NCI-H187 treated with DMSO at 0.1 percent for 48 hours (cell line): ENCODE measurements at places on chromosomes 16 and 17.

DNA sequence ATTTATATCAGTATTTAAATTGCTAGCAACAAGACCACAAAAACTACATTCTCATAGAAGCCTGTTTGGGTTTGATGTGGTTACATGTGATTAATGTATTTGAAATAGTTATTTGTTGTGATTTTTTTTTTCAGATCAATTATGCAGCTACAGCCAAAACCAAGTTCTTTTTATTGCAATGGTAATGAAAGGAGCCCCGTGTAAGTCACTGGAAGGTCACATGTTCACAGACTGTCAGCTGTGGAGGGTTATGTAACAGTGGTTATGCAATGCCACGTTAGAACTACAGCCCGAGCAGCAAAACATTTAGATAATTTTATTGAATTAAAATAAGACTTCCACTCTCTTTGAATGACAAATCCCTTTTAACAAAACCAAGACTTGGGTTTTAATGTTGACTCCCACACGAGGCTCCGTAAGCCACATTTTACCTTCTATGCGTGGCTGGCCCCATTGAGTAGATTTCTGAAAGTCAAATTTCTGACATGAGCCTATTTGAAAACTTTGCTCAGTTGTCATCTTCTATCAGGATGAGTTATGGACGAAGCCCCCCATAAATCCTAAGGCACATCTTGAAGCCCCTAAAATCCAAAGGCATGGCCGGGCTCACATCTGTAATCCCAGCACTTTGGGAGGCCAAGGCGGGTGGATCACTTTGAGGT, 41.8 kb upstream of the SEC14L1 start:
- no peak for DNase-seq

DNA sequence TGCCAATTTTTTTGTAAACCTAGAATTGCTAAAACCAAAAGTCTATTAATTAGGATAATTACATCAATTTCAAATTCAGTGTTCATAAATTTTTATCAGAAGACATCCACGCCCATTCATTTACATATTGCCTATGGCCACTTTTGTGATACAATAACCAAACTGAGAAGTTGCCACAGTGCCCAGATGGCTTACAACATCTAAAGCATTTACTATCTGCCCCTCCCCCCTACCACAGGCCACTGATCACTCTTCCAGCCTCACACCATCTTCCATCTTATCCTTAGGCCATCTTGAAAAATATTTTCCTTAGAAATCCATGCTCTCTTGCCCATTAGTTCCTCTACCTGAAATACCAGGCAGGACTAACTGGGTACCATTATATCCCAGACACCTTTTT, 6.3 kb upstream of the PRKAR1A start:
- no peak for DNase-seq

DNA sequence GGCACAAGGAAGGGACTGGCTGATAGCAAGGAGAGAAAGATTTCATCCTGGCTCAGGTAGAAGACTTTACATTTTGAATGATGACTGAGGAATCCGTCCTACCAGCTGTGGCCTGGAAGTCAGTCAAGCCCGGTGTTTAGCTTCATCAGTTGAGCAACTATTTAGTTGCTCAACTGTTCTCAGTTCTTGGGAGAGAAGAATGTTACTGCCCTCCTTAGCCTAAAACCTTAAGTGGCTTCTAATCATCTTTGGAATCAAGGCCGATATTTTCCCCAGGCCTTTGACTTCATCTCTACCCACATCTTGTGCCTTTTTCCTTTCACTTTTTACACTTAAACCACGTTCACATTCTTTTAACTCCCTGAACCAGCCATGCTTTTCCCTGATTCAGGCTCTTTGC, 17.3 kb upstream of the RBL2 start:
- no peak for DNase-seq

GRCh38 chr17:82399041-82399441, 19.1 kb upstream of the HEXD start:
- DNase-seq = no peak

DNA sequence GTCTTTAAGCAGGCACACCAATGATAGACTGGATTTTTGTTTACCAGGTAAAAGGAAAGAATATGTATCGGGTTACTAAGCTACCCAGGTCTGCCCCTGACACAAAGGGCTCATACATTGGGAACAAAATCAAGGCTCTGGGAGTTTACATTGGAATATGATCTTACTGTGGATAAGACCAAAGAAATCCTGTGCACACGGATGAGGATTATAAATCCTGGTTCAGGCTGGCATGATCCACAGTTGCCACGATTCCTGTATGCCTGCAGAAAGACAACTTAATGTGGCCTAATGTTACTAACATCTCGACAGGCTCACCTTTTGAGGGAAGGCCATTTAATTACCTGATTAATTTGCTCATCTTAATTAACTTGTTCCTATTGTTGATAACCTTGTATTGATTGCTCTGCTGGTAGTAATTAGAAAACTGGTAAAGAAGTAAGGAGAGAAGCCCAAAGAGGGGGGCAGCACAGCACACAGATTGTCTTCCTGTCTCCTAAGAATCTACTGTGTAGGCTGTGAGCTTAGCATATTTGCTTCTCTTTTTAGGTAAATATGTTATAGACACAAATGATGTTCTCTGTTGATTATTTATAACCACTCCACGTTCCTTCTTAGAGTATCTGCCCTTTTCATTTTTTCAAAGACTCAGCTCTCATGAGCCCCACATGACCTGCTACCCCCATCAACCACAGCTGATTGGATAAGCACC, 51.0 kb upstream of the TOX3 start:
- peak; percentile 42 for DNase-seq

- DNase-seq = no peak
Measured at GRCh38 chr17:4136373-4136772, 6.5 kb downstream of the ZZEF1 start.

DNA sequence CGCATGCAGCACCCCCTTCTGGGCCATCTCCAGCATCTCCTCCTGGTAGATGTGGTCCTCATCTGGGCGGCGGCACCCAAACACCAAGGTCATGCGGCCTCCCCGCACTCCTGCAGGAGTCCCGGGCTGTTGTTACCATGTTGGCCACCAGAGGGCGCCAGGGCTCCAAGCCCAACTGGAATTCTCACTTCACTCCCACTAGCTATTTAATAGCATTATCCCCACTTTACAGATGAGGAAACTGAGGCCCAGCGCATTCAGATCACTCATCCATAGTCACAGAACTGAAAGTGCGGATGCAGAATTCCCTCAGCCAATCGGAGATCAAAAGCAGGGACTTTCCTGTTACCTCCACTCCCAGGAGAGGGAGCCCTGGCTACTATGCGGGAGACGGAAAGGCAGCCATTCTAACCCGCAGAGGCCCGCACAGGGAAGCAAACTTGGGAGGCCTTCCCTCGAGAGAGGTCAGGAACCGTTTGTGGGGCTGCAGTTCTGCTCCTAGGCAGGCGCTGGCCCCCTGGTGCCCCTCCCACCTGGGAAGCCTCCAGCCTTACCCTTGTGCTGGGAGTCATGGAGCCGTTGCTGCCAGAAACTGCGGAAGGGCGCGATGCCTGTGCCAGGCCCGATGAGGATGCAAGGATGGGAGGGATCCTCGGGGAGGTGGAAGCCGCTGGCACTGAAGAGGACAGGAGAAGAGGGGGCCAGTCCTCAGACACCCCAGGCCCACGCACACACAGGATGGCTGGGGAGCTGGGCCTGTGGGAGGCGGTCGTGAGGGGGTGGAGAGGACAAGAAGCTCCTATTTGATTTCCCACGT, 40.1 kb downstream of the NOS2 start:
- DNase-seq = no peak

DNA sequence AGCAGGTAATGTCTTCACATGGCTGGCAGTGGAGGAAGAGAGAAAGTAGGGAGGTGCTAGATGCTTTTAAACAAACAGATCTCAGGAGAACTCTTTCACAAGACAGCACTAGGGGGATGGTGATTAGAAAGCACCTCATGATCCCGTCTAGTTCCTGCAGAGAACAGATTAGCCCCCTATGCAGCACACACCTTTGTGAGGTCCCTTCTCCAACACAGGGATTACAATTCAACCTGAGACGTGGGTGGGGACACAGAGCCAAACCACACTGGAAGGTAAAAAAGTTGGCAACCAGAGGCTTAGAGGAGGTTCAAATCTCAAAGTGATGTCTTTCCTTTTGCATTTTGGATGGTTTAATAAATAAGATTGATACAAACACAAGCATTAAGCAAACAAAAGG, 394.7 kb downstream of the WWOX start:
- no peak for DNase-seq

- DNase-seq = no peak
Measured at GRCh38 chr16:57690782-57691471, 3.7 kb upstream of the DRC7 start.
